ENCODE measurements at places on chromosomes 5 and 9. TPM values are rescaled to one million over a fixed set of nuclear protein-coding genes. Genes with fewer than 3 reads are reported as not detected.

- no peak for ATAC-seq
These were observed 732 bp upstream of the MCIDAS start for GRCh38 chr5:55227664-55228430.

- no peak for ATAC-seq
These were observed 330.5 kb downstream of the TLR4 start for GRCh38 chr9:118034701-118035100.

GRCh38 chr5:54148858-54149257 lies 161.5 kb downstream of the ARL15 start:
- ATAC-seq: no peak

- ATAC-seq: no peak
These were observed 52.5 kb upstream of the PTGS1 start for GRCh38 chr9:122318284-122318683.

The LCN15 gene
- not detected for total RNA-seq

The INSL4 gene
- total RNA-seq: not detected

DNA sequence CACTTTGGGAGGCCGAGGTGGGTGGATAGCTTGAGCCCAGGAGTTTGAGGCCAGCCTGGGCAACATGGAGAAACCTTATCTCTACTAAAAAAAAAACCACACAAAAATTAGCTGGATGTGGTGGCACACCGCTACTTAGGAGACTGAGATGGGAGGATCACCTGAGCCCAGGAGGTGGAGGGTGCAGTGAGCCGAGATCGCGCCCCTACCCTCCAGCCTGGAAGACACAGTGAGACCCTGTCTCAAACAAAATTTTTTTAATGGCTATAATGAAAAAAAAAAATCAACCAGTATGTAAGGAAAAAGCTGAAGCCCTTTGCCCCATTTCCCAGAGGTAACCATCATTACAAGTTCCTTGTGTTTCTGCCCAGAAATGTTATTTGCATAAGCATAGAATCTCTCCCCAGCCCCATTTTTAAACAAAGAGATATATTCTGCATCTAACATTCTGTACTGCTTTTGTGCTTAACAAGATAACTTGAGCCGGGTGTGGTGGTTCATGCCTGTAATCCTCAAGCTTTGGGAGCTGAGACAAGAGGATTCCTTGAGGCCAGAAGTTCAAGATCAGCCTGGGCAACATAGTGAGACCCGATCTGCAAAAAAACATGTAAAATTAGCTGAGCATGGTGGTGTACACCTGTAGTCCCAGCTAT lies 35.1 kb upstream of the KCNIP1 start:
- ATAC-seq: no peak

The PCDHB16 gene
- total RNA-seq: 0.48 TPM

DNA sequence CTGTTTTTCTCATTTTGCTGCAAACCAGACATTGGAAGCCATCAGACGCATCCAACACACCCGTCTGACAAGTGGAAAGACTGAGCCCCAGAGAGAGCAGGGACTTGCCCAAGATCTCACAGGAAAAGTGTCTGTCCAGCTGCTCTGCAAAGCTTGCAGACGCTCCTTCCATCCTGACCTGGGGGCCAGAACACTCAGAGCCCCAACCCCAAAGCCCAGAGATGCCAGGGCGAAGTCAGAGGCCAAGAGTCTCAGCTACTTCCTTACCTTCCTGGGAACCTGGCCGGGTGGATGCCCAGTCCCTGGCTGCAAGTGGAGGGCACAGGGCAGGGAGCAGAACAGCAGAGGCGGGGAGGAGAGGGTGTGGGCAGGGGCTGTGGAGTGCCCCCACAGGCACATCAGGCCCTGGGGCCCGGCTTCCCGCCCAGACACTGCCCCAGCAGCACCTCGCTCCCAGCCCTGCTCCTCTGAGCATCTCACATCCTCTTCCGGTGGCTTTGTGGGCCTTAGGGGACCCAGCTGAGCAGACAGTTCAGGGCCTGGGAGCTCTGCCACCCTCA lies 9.7 kb upstream of the RALGDS start:
- ATAC-seq: no peak

The LIFR gene
- total RNA-seq: 6.9 TPM

- no peak for ATAC-seq
These were observed 384.5 kb upstream of the CDH6 start for GRCh38 chr5:30808996-30809395.

The VCP gene
- 158 TPM for total RNA-seq

The PTPDC1 gene
- 1.6 TPM for total RNA-seq

The CNTNAP3 gene
- 8.5 TPM for total RNA-seq

DNA sequence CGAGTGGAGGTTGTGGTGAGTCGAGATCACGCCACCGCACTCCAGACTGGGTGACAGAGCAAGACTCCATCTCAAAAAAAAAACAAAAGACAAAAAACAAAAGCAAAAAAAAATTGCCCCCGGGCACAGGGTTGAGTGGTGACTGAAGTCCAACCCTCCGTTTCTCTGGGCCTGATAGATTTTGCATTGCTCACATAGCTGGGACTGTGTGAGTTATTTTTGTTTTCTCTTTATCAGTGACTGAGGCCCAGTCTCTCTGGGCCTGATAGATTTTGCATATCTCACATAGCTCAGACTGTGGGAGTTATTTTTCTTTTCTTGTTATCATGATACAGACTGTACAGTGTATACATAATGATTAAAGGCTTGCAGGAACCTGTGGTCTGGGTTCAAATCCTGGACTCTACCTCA lies 2.6 kb upstream of the SLC28A3 start:
- ATAC-seq: no peak

DNA sequence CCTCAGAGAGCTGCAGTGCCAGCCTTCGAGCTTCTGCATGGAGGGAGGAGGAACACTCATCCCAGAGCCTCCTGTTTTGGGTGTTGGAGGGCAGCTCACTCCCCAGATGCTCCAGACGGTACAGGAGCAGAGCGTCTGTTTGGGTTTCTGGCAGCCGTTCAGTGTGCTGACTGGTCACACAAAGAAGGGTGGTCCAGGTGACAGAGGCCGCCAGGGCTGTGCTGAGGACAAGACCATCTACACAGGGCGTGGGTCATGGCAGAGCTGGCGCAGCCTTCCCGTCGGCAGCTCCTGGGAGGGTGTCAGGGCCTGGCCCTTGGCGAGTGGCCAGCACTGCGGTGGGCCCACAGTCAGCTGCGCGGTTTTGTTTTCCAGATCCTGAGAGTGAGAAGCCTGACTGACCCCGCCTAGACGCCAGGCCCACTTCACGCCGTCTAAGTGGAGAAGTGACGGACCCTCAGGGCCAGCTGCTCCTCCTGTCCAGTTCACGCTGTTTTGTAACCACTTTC lies 131.4 kb upstream of the FAM120A start:
- ATAC-seq: no peak

The CTXN3 gene
- total RNA-seq: 0.24 TPM

- ATAC-seq: peak; percentile 67
These were observed 32.2 kb downstream of the BHMT start for GRCh38 chr5:79143684-79144379.

- no peak for ATAC-seq
These were observed 26.5 kb upstream of the CDKN2B start for GRCh38 chr9:22035591-22036011.

DNA sequence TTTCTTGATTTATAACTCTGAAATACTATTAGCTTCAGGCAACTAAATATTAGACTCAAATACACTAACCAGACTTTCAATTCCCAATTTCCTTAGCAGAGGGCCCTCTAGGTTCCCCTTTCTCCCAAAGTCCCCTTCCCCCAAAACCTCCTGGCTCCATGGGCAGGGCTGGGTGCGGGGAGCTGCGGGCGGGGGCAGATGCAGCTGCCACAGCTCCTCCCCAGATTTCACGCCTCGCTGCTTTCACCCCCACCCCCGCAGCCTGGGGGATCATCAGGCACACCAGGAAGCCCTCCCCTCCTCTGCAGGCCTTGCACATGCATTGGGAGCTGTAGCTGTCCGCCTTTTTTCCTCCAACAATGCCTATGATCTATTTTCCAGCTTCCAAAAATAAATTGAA lies 82.8 kb upstream of the SPATA31C2 start:
- ATAC-seq: no peak

The SLC6A7 gene
- not detected for total RNA-seq

The TMEM232 gene
- 0.56 TPM for total RNA-seq

The SPATA31A3 gene
- total RNA-seq: not detected

DNA sequence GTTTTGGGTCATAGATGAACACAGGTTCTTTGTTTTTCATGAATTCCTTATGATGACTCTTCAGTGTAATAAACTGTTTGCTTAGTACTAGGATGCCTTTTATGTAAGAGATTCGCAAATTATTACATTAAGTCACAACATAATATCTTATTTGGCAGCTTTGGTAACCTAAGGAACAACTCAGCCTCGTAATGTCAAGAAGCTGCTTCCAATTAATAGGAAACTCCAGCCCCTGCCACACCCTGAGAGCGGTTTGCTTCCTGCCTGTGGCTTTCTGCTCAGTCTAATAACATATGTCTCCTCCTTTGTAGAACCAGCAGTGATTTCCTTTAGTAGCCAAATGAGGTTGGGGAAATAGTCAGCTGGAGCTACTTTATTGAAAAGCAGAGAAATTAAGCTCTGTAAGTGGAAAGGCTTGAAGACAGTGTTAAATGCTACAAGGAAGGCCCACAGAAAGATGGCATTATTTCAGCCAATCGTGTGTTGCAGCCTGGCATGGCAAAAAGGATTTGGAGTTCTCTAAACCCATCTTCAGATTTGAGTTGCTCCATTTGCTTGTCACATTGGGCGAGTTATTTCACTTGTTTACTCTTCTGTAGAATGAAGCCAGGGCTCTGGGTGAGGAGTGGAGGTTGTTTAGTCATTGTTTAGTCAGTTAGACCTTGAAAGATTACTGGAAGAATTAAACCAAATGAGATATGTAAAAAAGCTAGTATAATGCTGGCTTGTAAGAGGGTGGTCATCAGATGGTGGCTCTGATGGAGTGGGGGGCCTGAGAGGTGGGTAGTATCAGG lies 54.1 kb downstream of the MTAP start:
- ATAC-seq: peak; percentile 59

DNA sequence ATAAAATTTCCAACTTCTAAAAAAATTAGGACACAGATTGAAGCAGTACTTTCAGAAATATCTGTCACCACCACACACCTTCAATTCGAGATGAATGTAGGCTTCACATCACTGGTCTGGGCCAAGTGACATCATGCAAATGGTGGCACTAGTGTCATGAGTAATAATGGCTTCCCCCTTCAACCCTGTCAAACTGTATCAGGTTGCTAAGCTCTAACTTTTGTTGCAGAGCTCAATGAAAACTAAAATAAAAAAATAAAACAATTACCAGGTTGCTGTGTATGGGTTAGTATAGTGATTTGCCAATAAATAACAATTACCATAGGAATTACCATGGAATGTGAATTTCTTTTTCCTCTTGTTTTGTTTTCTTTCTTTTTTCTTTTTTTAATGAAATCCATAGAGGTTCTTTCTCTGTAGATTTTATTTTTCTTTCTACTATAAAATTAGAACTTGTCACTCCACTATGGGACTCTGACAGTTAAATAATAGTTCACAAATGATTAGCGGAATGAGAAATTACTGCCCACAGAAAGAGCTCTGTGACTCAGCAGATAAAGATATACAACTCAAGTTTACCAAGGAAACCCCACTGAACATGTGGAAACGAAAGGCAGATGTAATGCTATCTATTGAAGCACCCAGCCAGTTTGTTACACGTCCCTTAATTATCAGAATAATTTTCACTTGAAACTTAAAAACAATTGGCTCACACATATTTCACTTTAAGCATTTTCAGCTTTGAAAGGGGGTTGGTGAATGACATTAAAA lies 783.8 kb upstream of the WWC1 start:
- ATAC-seq: no peak

The HNRNPAB gene
- 153 TPM for total RNA-seq

The CHD1 gene
- 21.7 TPM for total RNA-seq

DNA sequence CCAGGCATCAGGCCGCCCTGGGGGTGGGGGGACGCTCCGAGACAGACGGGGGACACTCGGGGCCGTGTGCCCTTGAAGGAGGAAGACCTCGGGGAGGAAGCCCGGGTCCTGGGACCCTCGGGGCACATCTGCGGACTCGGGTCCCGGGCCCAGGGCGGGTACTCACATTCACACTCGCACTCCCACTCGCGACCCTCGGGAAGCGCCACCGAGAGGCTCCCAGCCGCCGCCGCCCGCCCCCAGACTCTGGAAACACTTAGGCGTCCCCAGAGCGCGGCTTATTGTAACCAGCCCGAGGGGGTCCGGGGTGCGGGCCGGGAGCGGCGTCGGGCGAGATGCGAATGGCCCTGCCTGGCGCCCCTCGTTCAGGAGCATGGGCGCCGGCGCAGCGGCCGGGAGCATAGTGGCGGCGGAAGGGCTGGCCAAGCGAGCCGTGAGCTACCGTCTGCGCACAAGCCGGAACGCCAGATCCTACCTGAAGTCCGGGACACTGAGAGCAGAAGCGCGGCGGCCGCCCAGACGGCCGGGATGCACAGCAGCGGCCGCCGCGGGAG lies 559 bp downstream of the ROR2 start:
- peak; percentile 19 for ATAC-seq

DNA sequence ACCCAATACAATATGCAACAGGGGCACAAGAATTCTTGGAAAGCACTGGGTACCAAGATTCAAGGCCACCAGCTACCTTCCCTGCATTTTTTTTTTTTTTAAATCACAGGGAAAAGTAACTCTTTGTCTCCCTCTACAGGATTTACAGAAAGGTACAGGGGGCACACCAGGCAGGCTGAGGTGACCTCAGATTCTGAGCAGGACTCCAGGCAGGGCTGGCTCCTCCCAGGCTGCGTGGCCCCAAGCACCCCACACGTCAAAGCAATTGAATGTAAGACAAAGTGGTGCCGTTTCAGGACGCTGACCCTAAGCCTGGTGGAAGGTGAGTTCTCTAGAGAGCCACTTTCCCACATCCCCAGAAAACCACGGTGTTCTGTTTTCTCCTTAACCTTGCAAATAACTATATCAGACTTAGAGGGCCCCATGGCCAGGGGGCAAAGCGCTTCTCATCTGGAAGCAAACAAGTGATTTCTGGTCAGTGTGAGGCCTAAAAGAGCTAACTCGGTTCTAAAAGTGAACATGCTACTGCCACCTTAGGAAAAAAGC lies 222.6 kb downstream of the ROR2 start:
- ATAC-seq: peak; percentile 64

DNA sequence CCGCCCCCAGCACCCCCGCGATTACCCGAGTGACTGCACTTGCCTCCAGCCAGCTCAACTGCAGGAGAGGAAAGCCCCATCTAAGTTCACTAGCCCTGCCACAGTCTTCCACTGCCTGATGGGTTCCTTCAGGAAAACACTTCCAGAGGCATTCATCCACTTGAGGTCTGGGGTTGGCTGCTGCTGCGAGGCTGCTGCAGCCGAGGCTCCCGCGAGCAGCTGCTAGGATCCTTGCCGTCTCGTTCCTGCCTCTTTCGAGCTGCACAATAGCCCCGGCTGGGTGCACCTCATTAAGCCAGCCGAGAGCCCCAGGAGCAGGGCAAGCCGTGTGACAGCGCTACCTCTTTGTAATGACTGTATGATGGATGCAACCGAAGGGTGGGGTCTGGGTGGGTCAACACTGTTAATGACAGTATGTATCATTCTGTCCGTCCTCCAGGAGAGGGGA lies 24.2 kb upstream of the ELAVL2 start:
- no peak for ATAC-seq
